ENCODE measurements at places on chromosomes 7 and 10. TPM values are rescaled to one million over a fixed set of nuclear protein-coding genes. Genes with fewer than 3 reads are reported as not detected.

FHIP2A gene
- 14.0 TPM for total RNA-seq

MRC1 gene
- total RNA-seq, result 0.11 TPM

- peak overlapping the region; percentile 64 for H3K27ac ChIP-seq
- H3K4me1 ChIP-seq, result peaks cover 17% of the 10 kb centered on the region
- no peaks in the 10 kb centered on the region for H3K36me3 ChIP-seq
Observed at GRCh38 chr7:28291559-28291958, 111.0 kb upstream of the JAZF1 start.

- H3K4me3 ChIP-seq, result no peak overlapping the region
- H3K27ac ChIP-seq, result no peak overlapping the region
- H3K36me3 ChIP-seq, result no peaks in the 10 kb centered on the region
- H3K27me3 ChIP-seq, result no peaks in the 10 kb centered on the region
Observed at GRCh38 chr10:89426230-89426868, 12.0 kb downstream of the IFIT5 start.

DNA sequence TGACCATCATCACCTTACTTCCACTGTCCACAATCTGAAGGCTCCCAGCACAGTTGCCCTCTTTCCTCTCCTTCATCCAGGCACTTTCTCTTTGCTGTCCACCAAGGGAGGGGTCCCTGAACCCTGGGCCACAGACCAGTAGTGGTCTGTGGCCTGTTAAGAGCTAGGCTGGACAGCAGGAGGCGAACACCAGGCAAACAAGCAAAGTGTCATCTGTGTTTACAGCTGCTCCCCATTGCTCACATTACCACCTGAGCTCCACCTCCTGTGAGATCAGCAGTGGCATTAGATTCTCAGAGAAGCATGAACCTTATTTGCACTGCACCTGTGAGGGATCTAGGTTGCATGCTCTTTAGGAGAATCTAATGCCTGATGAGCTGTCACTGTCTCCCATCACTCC is 27.7 kb downstream of the FZD1 start:
- H3K27ac ChIP-seq, result no peak overlapping the region
- no peak for DNase-seq
- H3K4me1 ChIP-seq, result peaks cover 3% of the 10 kb centered on the region

PGAM2 gene
- 1.4 TPM for total RNA-seq

DNA sequence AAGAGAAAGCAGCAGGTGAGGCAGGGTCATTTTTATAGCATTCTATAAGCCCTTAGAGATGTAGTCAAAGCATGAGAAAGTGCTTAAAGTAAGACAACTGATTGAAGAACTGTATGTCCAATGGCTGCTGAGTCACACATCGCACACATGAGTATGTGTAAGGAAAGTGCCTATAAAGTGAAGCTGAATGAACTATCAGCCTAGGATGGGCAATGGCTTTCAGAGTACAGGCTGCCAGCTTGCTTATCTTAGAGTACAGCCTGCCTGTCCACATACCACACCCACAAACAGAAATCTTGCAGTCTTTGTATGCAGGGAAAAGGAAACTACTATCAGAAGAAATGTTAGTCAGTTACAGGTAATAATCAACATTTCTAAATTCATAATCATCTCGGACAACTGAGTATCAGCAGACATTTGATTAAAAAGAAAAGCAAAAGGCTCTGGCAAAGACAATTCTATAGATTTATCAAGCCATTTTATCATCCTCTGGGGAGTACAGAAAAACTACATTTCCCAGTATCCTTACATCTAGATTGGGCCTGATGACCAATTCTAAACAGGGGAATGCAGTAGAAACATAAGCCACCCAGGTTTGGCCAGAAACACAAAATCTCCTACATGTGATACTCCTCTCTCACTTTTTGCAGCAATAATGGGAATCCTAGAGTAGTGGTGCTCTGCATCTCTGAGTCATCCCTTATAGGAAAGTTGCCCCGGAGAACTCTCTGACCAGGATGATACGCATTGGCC is 16.2 kb upstream of the EPHB6 start:
- H3K4me1 ChIP-seq, result no peaks in the 10 kb centered on the region
- no peaks in the 10 kb centered on the region for H3K36me3 ChIP-seq
- H3K4me3 ChIP-seq, result no peak overlapping the region
- no peak overlapping the region for H3K27ac ChIP-seq
- H3K27me3 ChIP-seq, result peaks cover 1% of the 10 kb centered on the region

- no peaks in the 10 kb centered on the region for H3K27me3 ChIP-seq
- H3K36me3 ChIP-seq, result peaks cover 10% of the 10 kb centered on the region
- no peak overlapping the region for H3K27ac ChIP-seq
- DNase-seq, result no peak
- H3K4me3 ChIP-seq, result no peak overlapping the region
- no peaks in the 10 kb centered on the region for H3K4me1 ChIP-seq
Observed at GRCh38 chr10:13613519-13613918, 26.8 kb downstream of the PRPF18 start.

UCN3 gene
- not detected for total RNA-seq

DRGX gene
- total RNA-seq, result not detected

LIPK gene
- total RNA-seq, result not detected

SPDYE8 gene
- not detected for total RNA-seq

DNA sequence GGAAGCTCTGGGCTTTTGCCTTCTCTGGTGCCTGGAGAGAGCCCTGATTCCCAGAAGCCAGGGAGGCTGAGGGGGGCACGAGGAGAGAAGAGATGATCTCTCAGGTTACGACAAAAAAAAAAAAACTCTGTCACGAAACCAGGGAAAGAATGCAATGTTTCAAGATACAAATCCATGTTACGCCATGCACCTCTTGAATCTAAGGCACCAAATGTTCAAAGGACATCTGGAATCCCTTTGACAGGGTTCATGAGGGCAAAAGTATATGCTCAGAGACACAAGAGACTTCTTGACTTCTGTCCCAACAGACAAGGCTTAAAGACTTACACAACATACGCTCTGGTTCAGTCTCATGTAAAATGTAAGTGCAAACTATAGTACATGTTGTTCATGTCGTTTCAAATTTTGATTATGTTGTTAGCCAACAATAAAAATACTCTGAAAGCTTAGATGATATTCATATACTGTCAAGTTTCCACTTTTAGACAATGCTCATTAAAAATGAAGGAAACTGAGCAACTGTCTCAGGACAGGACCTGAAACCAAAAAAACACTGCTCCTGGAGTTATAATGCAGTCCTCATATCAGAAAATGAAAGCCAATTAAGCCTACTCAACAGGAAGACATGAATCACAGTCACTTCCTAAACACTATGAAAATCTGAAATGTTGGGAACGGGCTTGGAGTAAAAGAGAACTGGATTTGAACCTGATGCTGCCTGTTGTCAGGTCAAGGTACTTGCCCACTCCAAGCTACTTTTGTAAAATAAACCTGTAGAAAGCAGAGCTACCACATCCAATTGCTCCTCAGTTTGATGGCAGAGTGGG is 72.3 kb downstream of the CHCHD3 start:
- H3K4me3 ChIP-seq, result no peak overlapping the region
- H3K27ac ChIP-seq, result no peak overlapping the region
- no peaks in the 10 kb centered on the region for H3K36me3 ChIP-seq
- H3K27me3 ChIP-seq, result no peaks in the 10 kb centered on the region

DNA sequence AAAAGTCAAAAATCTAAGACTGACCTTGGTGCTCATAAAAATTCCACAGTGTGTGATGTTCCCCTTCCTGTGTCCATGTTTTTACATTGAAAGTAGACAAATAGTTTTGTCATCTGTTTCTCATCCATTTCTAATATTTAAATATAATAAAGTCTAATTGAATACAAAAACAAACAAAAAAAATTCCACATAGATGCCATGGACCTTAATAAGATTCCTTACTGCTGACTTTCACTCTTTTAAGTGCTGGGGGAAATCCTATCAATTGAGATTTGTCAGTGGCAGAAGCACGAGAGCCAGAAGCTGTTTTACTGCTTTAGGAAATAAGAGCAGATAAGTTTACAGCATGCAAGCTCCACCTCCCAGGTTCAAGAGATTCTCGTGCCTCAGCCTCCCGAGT is 310.0 kb downstream of the ABCA13 start:
- DNase-seq, result no peak
- H3K27me3 ChIP-seq, result no peaks in the 10 kb centered on the region
- H3K36me3 ChIP-seq, result no peaks in the 10 kb centered on the region
- no peak overlapping the region for H3K4me3 ChIP-seq
- H3K4me1 ChIP-seq, result no peaks in the 10 kb centered on the region

- H3K4me1 ChIP-seq, result no peaks in the 10 kb centered on the region
- H3K27me3 ChIP-seq, result no peaks in the 10 kb centered on the region
- H3K27ac ChIP-seq, result no peak overlapping the region
- no peaks in the 10 kb centered on the region for H3K36me3 ChIP-seq
Observed at GRCh38 chr10:2897619-2898508, 169.5 kb upstream of the PFKP start.

DNA sequence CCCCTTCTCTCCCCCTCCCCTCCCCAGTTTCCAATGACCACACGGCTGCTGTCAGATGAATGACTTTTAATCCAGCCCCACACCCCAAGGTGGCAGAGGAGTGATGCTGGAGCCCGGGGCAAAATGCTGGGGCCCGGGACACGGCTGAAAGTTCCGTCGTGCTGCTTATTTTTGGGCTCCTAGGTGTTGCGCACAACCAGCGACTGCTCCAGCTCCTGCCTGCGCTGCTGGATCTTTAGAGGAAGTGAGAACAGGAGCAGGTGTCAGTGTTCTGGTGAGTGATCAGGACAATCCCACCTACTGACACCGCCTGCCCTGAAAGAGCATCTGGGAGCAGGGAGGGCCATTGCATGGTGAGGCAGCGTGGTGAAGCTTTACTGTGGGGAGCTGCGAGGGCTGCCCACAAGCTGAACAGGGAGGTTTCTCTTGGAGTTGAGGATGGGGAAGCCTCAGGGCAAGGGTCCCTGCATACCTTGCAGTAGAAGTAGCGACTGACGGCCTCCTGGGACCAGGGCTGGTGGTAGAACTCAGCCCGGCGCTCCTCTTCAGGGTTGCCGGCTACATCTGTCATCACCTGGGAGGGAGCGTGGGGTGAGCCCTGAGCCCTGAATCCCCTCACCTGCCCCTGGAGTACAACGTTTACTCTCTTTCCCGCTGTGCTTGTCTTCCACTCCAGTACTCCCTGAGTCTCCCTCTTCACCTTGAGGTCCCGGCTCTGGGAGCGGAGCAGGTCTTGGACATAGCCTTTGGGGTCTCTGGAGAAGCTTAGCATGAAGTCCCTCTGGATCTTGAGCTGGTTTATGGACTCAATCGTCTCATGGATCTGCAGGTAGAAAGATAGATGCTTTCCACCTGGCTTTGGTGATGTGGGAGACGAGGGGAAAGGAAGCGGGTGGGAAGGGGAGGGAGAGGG is 6.9 kb downstream of the CHPF2 start:
- no peak for DNase-seq
- no peak overlapping the region for H3K4me3 ChIP-seq
- peaks cover 8% of the 10 kb centered on the region for H3K36me3 ChIP-seq
- H3K4me1 ChIP-seq, result peaks cover 6% of the 10 kb centered on the region
- no peaks in the 10 kb centered on the region for H3K27me3 ChIP-seq
- no peak overlapping the region for H3K27ac ChIP-seq

- H3K27ac ChIP-seq, result no peak overlapping the region
- no peaks in the 10 kb centered on the region for H3K4me1 ChIP-seq
- H3K27me3 ChIP-seq, result no peaks in the 10 kb centered on the region
- H3K4me3 ChIP-seq, result no peak overlapping the region
Observed at GRCh38 chr10:121675344-121675743, 77.1 kb upstream of the FGFR2 start.

GRCh38 chr10:124125305-124126116 is 32.1 kb upstream of the CHST15 start:
- no peak for DNase-seq
- H3K4me1 ChIP-seq, result no peaks in the 10 kb centered on the region
- H3K4me3 ChIP-seq, result no peak overlapping the region
- H3K36me3 ChIP-seq, result no peaks in the 10 kb centered on the region
- no peaks in the 10 kb centered on the region for H3K27me3 ChIP-seq
- H3K27ac ChIP-seq, result no peak overlapping the region

RBP4 gene
- 0.31 TPM for total RNA-seq

DNA sequence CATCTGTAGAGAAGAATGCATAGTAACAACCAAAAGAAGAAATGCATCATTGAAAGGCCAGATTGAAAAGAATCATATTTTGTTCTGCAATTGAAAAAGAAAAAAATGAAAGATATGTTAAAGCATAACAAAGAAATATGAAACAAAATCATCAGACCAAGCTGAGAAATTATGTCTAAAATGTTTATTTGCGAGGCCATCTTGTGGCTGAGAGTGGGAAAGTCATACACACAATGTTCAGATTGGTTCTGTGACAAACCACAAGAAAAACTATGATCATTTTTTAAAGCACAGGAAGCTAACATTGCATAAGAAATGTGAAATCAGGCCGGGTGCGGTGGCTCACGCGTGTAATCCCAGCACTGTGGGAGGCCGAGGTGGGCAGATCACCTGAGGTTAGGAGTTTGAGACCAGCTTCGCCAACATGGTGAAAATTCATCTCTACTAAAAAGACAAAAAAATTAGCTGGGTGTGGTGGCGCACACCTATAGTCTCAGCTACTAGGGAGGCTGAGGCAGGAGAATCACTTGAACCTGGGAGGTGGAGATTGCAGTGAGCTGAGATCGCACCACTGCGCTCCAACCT is 36.6 kb downstream of the ABCB5 start:
- peaks cover 13% of the 10 kb centered on the region for H3K27me3 ChIP-seq
- H3K4me3 ChIP-seq, result no peak overlapping the region
- no peaks in the 10 kb centered on the region for H3K36me3 ChIP-seq
- no peak overlapping the region for H3K27ac ChIP-seq

DNA sequence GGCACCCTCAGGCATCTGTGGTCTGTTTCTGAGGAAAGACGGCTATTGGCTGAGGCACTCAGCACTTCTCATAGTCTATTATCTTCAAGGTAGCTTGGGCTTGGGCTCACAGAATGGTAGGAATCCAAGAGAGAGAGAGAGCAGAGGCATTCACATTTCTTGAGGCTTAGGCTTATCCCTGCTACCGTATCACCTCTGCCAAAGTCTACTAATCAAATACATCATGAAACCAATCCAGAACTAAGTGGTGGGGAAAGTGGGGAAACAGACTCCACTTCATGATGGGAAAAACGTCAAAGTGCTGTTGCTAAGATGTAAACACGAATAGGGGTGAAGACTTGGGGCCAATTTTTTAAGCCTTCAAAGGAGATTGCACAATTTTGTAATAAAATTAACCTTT is 271.1 kb upstream of the SEMA3D start:
- no peak for DNase-seq
- no peaks in the 10 kb centered on the region for H3K36me3 ChIP-seq
- H3K27ac ChIP-seq, result no peak overlapping the region
- no peaks in the 10 kb centered on the region for H3K4me1 ChIP-seq

GRCh38 chr10:70359017-70359550 is 23.3 kb downstream of the LRRC20 start:
- no peaks in the 10 kb centered on the region for H3K36me3 ChIP-seq
- H3K4me3 ChIP-seq, result no peak overlapping the region
- no peaks in the 10 kb centered on the region for H3K4me1 ChIP-seq
- H3K27me3 ChIP-seq, result no peaks in the 10 kb centered on the region
- no peak for DNase-seq
- no peak overlapping the region for H3K27ac ChIP-seq

- no peaks in the 10 kb centered on the region for H3K36me3 ChIP-seq
- H3K4me3 ChIP-seq, result no peak overlapping the region
- no peaks in the 10 kb centered on the region for H3K27me3 ChIP-seq
- peaks cover 5% of the 10 kb centered on the region for H3K4me1 ChIP-seq
Observed at GRCh38 chr10:131755200-131755599, 145.6 kb upstream of the PPP2R2D start.
